Epithelial cell of alveolus of lung (primary cell): ENCODE measurements at places on chromosomes 13 and 19. TPM values are rescaled to one million over a fixed set of nuclear protein-coding genes. Genes with fewer than 3 reads are reported as not detected.

The ETFB gene
- 103 and 128 TPM in 2 replicates for total RNA-seq

The SIGLEC8 gene
- not detected in 2 replicates for total RNA-seq

The ZNF416 gene
- 3.9 and 5.4 TPM in 2 replicates for total RNA-seq

The DZIP1 gene
- total RNA-seq = 30.3 and 42.2 TPM in 2 replicates

The ATP4A gene
- total RNA-seq = not detected in 2 replicates

The ZNF766 gene
- 5.8 and 9.1 TPM in 2 replicates for total RNA-seq
